ENCODE measurements at places on chromosomes 6 and 20.
A peak's percentile ranks its signal among the peaks of the same experiment; 100 is the strongest.

GRCh38 chr6:16391451-16391912 is 153.1 kb downstream of the GMPR start:
- no peak for DNase-seq

GRCh38 chr6:93751969-93752368 is 332.6 kb upstream of the EPHA7 start:
- DNase-seq = no peak

DNA sequence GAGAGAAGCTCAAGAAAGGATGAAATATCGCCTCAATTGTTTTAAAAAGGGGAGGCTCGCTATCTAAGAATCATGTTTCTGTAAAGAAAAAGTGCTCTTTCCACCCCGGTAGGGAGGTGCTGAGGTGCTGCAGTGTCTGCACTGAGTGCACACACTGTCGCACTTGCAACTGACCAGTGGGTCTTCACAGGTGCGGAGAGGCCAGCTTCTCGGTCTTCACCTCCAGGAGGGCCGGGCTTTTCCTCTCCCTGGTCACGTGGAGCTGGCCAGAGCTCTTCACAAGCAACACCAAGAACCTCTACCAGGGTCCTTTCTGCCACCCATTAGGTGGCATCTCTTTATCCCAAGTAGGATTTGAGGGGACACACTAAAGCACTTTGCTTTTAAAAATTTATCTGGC is 27.8 kb upstream of the TCFL5 start:
- DNase-seq = no peak

- DNase-seq = no peak
Observed at GRCh38 chr20:46139908-46140482, 21.9 kb downstream of the CD40 start.

GRCh38 chr20:42565235-42565995 is 624.3 kb downstream of the PTPRT start:
- no peak for DNase-seq

DNA sequence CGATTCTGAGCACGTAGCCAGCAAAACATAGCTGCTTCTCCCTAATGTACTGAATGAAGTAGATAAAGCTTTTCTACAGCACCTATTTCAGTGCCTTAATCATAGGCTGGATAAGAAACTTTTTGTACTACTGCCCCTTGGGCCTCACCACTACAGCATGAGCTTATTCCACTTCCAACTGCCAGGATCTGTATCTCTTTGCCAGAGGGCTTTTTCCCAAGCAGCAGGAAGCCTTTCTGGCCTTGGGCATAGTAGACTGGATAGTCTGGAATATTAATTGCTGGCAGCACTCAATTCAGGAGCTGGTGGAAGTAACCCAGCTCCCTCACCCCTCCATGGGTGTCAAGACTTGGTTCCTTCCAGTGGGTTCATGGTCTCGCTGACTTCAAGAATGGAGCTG is 43.6 kb downstream of the ANKEF1 start:
- no peak for DNase-seq

GRCh38 chr20:25356271-25356933 is 34.2 kb downstream of the ABHD12 start:
- DNase-seq = peak; percentile 28

DNA sequence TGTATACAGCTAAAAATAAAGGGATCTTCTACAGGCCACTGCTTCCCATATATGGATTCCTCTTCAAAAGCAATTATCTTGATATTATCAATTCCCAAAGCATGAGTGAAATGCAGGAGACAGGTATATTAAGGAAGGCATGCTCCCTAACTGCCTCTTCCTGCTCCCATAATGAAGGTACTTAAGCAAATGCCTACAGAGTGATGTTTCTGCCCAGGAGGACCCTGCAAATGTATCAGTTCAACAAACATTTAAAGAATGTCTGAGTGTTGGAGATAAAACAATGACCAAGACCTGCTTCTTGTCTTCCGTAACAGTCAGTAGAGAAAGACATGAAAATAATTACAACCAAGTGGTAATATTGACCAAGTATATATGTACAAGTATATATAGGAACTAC is 4.2 kb downstream of the UBE2J1 start:
- no peak for DNase-seq

- no peak for DNase-seq
Observed at GRCh38 chr6:138659998-138660397, 113.6 kb upstream of the CCDC28A start.

DNA sequence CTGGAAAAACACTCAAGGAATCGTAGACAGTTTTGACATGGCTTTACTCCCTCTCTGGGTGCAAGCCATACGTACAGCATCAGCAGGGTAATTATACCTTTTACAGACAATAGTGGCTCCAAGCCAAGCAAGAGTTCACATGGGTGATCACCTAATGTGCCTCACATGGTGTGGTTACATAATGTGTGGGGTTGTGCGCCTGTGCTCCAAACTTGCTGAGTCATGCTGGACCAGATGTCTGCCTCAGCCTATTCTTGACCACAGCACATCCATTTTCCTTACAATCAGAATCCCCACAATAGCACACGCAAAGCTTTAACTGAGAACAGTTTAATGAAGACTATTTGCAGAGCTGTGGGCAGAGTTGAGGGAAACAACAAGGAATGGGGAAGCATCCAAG is 74.5 kb downstream of the ALDH8A1 start:
- no peak for DNase-seq

- no peak for DNase-seq
Observed at GRCh38 chr6:71222671-71223070, 65.9 kb upstream of the OGFRL1 start.

DNA sequence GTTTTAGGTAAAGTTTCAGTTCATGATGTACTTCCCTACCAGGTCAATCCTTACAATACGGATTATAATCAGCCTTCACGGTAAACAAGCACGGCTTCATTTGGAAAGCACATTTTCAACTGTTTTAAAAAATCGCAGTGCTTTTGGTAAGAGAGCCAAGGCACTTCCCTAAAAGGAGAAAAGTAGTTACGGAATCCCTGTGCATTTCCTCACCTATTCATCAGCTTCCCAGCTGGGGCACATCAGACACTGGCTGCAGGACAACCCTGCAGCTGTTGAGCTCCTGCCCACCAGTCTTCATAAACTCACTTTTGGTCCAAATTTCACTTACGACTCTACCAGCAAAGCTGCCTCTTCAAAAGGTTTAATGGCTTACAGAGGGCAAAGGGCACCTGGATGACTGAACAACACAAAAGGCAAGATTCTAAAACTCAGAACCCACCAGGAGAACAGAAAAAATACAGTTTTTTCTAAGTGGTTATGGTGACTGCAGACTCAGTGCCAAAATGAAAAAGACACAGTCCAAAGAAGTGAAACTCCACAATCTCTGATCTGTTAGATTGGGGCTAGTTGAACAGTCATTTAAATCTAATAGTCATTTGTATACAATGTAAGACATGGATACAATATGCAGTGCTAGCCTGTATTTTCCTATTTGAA is 7.5 kb downstream of the SNX5 start:
- DNase-seq = no peak

- DNase-seq = no peak
Observed at GRCh38 chr6:128606611-128607010, 86.2 kb upstream of the PTPRK start.

- no peak for DNase-seq
Observed at GRCh38 chr6:87293526-87293925, 28.9 kb upstream of the SMIM8 start.

- DNase-seq = no peak
Observed at GRCh38 chr6:26251354-26252076, 113.5 kb upstream of the BTN3A2 start.

DNA sequence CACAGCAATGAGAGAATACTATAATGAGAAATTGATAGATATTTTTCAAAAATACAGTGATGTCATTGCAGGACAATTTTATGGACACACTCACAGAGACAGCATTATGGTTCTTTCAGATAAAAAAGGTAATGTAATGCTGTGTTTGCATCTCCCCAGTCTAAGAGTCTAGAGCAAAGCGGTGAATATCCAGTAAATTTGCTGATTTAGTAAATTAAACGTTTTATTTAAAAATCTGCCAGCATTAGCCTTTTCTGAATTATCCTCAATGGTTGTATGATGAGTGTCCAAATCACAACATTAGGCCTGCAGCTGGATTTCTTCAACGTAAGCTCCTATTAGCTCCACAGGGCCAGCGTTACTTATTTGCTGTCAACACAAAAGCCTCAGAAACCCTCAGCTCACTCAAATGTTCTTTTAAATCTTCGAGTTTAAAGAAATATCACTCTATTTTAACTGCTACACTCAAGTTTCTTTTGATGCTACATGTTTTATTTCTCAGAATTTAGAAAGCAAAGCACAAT is 16.0 kb downstream of the SMPDL3A start:
- no peak for DNase-seq

GRCh38 chr6:2611092-2611491 is 139.6 kb downstream of the MYLK4 start:
- no peak for DNase-seq

GRCh38 chr20:31747640-31748039 is 8.6 kb downstream of the TPX2 start:
- DNase-seq = no peak

GRCh38 chr6:76481101-76481500 is 408.6 kb upstream of the IMPG1 start:
- no peak for DNase-seq

DNA sequence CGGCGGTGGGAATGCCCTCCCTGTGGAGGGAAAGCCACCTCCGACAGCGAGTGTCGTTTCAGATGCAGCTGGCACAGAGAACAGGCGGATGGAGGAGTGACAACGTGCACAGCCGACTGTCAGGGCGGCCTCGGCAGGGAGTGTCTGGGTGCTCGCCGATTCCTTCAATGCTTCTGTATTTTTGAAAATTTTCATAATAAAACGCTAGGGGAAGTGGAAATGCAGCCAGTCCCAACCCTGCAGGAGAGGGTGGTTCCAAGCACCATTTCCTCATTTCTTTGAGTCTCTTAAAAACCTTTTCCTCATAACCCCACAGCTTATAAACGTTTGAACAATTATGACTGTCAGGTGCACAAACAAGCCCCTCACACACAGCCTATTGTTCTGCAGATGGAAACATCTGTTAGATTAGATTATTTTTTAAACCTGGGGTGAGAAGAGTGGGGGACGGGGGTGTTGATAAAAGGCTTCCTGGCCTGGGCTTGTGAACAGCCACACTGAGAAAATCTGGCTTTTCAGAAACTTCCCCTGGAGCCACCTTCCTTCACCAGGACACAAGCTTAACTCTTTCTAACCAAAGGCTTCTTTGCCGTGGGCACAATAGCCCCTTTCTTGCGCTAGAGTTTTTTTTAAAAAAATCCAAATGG is 228.9 kb downstream of the ANKRD60 start:
- peak; percentile 41 for DNase-seq

- no peak for DNase-seq
Observed at GRCh38 chr20:41048461-41049301, 20.1 kb downstream of the TOP1 start.

DNA sequence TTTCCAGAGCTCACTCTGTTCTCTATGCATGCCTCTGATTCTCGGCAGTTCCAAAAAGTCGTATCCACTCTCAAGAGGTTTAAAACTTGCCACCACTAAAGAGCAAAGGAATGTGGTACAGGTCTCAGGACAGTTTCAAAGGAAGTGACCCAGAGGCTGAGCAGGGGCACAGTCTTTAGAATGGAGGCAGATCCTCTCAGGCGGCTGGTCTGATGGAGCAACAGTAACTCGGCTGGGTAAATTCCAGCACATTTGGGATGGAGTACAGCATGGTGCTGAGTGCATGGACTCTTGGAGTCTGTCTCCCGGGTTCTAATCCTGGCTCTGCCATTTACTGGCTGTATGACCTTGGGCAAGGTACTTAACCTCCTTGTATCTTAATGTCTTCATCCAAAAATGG is 88.1 kb upstream of the BACH2 start:
- DNase-seq = no peak

- no peak for DNase-seq
Observed at GRCh38 chr6:45830441-45831139, 185.1 kb downstream of the CLIC5 start.

DNA sequence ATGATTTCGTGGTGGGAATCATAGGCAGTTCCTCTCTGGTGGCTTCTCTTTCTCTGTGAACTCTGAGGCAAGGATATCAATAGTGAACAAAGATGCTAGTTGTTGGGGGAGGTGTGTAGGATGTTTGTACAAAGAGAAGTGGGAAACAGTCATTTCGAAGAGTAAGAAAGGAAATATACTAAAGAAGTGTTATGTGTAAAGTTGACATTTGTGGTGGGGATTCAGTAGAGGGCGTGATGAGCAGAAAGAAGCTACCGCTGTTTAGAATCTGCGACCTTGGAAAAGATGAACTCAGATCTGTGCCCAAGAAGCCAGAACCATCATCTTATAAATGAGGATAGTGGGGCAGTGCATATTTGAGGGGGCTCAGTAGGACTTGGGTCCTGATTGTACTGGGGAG is 11.4 kb downstream of the SLC35F1 start:
- no peak for DNase-seq

GRCh38 chr6:167691533-167692312 is 135.0 kb upstream of the AFDN start:
- no peak for DNase-seq

GRCh38 chr6:116611056-116611455 is 5.2 kb upstream of the RSPH4A start:
- DNase-seq = no peak

GRCh38 chr6:42453654-42454427 is 2.1 kb upstream of the TRERF1 start:
- DNase-seq = no peak

- no peak for DNase-seq
Observed at GRCh38 chr20:63021356-63022321, 14.9 kb upstream of the BHLHE23 start.

- DNase-seq = no peak
Observed at GRCh38 chr6:37488476-37488875, 11.2 kb downstream of the CCDC167 start.

DNA sequence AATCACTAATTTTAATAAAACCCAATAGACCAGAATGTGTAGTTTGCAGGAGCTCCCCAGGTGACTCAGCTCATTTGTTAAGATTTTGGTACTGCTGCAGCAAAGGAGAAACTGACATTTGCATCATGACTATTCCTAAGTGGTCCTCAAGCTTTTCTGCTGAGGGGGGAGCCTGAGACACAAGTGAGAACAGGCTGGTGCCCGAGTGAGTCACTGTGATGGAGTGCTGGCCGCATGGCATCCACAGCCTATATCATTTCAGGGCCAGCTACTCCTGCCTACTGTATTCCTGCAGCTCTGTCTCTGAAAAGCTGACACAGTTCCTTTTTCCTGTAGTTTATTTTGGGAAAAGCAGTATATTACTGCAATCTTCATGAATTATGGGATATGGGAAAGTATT is 113.7 kb upstream of the ENPP5 start:
- no peak for DNase-seq

DNA sequence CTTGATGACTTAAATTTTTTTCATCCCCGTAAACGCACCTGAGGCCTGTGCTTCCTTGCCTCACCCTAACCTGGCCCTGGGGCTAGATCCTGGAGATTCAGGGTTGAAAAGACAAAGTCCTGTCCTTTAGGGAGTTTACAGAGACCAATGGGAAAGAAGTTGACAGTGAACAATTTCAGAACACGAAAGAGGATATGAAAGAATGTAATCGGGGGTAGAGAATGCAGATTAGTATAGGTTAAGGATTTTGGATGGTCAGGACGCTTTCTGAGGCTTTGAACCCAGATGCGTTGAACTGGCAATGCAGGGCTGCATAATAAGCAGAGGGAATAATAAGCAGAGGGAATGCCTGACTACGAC is 1.7 kb upstream of the FBXO5 start:
- DNase-seq = no peak

- DNase-seq = no peak
Observed at GRCh38 chr6:132202574-132202973, 198.7 kb downstream of the MOXD1 start.

Measured in caudate nucleus (tissue), 63 donors.